ENCODE measurements at places on chromosomes 4 and X. TPM values are rescaled to one million over a fixed set of nuclear protein-coding genes. Genes with fewer than 3 reads are reported as not detected.

The FATE1 gene
- total RNA-seq: not detected

The NUDT9 gene
- 18.3 TPM for total RNA-seq

The PHEX gene
- 1.00 TPM for total RNA-seq

The SCML1 gene
- 10.2 TPM for total RNA-seq
